ENCODE measurements at places on chromosomes 5 and 9.
A peak's percentile ranks its signal among the peaks of the same experiment; 100 is the strongest.

DNA sequence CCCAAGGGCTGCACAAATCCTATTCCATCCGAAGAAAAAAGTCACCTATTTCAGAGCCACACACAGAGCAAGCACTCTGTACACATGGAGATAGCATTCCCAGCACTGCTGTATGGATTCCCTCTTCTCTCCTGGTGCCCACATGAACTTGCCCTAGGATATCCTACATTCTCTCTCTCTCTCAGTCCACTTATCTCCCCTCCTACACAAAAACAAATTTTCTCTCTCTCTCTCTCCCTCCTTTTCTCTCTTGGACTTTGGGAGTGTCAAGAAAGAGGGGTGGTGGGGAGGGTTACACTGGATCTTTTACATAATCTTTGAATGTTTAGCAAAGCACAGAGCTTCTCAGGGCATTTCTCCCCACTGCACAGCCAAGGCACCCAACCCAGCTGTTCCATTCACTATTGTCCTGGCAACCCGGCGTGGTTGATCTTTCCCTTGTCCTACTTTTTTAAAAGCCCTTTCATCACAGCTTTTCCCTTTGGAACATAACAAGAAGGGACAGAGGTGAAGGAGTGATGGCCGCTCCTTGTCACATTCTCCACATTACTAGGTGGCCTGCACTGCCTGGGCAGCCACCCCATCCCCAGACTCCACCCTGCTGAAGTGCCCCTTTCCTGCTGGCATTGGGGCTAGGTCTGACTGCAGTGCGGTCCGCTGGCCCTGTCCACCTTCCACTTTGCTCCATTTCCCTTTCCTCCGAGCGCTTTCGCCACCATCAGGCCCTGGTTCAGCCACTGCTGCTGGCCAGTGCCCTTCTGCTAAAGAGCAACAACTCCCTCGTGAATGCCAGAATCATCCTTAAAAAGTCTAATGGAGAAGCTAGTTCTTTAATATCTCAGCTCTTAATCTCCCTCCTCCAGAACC is 22.2 kb upstream of the SLC1A3 start:
- no peak for DNase-seq

- no peak for DNase-seq
Measured at GRCh38 chr5:98576275-98576674, 197.2 kb upstream of the RGMB start.

- DNase-seq: no peak
Measured at GRCh38 chr5:146624179-146624578, 108.2 kb upstream of the GPR151 start.

DNA sequence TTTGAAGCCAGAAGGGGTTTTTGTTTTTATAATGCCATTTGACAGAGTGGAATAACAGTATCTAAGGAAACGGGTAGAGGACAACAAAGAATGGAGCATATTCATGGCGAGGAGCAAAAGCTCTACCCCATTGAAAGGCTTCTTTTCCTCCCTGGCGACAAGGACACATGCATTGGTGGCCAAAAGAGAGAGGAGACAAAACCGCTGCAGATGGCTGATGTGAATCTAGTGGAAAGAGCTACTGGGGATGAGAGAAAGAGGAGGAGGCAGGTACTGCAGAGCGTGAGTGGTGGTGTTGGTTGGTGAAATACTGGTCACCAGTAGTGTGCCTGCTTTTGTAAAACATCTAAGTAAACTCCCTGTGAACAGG is 491 bp downstream of the APC start:
- no peak for DNase-seq

DNA sequence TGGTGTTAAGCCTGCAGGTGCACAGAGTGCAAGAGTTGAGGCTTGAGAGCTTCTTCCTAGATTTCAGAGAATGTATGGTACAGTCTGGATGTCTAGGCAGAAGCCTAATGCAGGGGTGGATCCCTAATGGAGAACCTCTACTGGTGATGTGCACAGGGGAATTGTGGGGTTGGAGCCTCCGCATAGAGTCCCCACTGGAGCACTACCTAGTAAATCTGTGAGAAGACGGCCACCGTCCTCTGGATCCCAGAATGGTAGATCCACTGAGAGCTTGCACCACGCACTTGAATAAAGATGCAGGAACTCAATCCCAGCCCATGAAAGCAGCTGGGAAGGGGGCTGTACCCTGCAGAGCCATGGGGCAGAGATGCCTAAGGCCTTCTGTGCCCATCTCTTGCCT is 699.4 kb upstream of the FAM174A start:
- DNase-seq: no peak

DNA sequence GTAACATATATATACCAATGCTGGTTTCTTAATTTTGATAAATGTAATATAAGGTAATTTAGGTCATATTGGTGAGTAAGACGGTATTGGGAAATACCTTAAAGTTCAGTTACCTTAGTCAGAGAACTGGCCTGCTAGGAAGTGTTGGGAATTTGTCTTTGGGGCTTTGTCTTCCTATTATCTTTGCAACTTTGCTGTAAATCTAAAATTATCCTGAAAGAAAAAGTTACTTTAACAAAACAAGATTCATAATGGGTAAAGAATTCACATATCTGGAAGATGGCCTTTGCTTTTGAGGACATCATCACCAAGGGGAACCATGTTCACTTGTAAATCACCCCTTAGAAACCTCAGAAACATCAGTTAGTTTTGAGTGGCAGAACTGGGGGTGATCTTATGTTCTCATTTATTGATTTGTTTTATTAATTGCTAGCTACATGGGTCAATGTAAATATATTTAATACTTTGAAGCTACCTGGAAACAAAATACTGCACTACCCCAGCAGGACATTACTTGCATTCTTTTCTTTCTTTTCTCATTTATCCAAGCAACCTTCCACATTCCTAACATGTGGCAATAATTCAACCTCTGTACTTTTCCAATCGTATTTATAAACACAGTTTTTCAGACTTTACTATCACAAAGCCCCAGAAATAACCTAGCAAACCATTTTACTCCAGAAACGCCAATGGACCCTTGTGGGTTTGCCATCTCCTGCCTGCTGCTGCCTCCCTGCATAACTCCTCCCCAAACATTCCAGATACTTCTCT is 41.4 kb downstream of the GLIS3 start:
- no peak for DNase-seq

DNA sequence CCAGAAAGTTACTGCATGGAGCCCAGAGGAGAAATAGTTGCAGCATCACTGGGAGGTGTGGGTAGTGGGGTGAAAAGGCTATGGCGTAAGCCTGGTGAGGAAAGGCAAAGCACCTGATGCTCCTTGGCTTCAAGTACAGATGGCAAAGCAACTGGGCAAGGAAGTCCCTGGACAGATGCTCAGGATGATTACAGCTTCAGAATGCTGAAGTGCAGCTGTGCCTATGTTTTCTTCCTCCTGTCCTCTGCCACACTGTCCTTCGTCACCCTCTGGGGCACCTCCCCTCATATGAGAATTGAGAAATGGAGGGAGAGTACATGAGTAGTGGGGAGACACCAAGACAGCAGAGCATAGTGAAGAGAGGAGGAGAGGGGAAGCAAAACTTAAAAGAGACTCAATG is 328.0 kb downstream of the PDE4D start:
- no peak for DNase-seq

GRCh38 chr5:73786043-73786831 is 160.2 kb downstream of the ARHGEF28 start:
- peak; percentile 63 for DNase-seq

- no peak for DNase-seq
Measured at GRCh38 chr5:82164176-82164976, 113.8 kb downstream of the RPS23 start.

- DNase-seq: no peak
Measured at GRCh38 chr5:171989276-171989675, 17.2 kb downstream of the FBXW11 start.

DNA sequence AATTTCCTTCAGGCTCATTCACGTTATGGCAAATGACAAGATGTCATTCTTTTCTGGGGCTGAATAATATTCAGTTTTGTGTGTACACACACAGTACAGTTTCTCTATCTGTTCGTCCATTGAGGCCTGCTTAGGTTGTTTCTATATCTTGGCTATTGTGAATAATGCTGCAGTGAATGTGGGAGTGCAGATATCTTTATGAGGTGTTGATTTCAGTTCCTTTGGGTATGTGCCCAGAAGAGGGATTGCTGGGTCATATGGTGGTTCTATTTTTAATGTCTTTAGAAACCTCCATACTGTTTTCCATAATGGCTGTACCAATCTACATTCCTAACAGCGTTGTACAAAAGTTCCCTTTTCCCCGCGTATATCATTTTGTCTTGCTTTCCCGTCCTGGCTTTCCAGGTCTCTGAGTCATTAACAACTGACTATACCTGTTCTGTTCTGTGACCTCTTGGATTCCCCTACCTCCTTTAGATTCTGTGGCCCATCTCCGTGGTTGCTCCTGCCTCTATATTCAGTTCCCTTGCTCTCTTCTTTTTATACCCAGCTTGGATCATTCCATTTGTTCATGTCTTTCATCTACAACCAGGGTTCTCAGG is 6.8 kb downstream of the SNX30 start:
- no peak for DNase-seq

- no peak for DNase-seq
Measured at GRCh38 chr9:109556786-109557185, 58.7 kb upstream of the PTPN3 start.

DNA sequence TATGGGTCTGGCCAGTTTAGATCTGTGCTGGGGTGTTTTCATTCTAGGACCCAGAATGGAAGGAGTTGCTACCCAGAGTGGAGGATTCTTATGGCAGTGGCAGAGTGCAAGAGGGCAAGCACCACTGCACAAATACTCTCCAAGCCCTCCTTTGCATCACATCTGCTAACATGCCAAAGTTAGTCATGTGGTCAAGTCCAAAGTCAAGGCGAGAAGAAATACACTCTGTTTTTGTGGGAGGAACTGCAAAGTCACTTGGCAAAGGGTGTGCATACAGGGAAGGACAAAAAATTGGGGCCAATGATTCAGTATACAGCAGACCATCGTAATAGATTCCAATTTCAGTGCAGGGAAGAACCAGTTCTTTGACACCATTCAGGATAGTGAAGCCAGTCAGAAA is 43.9 kb upstream of the HMGCS1 start:
- DNase-seq: no peak

- no peak for DNase-seq
Measured at GRCh38 chr5:76427206-76428140, 24.4 kb downstream of the IQGAP2 start.
